ENCODE measurements at places on chromosomes 2 and 18.

GRCh38 chr2:173264603-173265366 lies 89.9 kb upstream of the CDCA7 start:
- no peak for DNase-seq

DNA sequence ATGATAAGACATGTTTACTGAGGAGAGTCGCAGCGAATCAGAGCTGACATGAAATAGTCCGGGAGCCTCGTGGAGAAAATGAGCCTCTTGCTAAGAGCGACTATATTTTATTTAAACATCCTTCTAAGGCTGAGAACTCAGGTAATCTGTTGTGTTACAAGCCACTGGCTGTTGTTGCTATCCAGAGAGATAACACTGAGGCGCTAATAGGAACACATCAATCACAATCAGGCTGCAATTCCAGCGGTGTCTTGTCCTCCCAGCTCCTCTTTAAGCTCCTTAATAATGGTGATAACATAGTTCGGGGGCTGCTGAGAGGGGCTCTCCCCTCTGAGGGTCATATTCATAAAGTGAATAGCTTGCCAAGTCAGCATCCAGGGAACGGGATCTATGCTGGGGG lies 95.1 kb downstream of the INSIG2 start:
- DNase-seq, result no peak

DNA sequence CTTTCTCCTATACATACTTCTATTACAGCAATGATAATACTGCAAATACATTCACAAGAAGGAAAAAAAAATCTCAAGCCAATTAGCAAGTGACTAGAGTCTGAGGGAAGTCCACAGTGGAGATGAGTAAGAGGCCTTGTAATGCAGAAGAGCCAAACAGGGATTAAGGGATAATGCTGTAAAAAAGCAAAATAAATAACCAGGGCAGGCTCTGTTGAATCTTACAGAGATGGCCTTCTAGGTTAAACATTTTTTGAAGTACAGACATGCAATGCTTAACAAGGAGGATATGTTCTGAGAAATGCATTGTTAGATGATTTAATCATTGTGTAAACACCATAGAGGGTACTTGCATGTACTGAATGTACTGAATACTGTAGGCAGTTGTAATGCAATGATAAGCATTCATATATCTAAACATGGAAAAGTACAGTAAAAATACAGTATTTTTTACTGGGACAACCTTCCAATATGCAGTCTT lies 122.1 kb upstream of the RMDN2 start:
- DNase-seq, result no peak

- DNase-seq, result no peak
Measured at GRCh38 chr2:183375821-183376220, 251.6 kb downstream of the NUP35 start.
